ENCODE measurements at places on chromosomes 3 and 15. TPM values are rescaled to one million over a fixed set of nuclear protein-coding genes. Genes with fewer than 3 reads are reported as not detected.

- no peak for DNase-seq
Observed at GRCh38 chr3:2727101-2727500, 383.1 kb downstream of the IL5RA start.

- no peak for DNase-seq
Observed at GRCh38 chr3:184733181-184733580, 21.3 kb upstream of the MAGEF1 start.

DNA sequence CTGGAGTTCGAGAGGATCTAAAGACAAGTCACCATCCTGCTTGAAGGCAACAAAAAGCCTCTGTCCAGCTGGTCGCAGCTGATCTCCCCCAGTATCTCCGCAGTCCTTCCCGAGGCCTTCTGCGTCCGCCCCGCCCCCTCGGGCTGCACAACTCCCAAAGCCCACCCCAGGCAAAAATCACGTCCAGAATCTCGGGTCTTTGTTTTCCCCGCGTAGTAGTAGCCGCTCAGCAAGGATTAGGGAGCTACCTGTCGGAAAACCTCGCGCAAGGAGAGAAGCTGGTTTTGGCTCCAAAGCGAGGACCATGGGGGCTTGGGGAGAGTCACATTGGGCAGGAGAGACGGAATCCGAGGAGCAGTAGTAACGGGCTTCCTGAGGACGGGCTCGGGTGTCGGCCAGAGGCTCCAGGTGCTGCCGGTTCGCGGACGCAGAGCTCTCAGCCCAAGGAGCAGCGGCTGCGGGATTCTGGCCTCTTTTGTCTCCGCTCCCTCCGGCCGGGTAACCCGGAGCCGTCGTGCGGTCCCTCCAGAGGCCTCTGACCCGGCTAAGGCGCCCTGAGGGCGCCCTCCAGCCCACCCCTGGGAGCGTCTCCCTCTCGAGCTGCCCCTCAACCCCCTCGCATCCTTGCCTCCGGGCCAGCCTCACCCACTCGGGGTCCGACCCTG, 401 bp downstream of the ZSCAN29 start:
- DNase-seq = no peak

GRCh38 chr3:107855710-107856109, 235.1 kb downstream of the CD47 start:
- no peak for DNase-seq

Gene CDCP1
- total RNA-seq = 0.53 TPM

DNA sequence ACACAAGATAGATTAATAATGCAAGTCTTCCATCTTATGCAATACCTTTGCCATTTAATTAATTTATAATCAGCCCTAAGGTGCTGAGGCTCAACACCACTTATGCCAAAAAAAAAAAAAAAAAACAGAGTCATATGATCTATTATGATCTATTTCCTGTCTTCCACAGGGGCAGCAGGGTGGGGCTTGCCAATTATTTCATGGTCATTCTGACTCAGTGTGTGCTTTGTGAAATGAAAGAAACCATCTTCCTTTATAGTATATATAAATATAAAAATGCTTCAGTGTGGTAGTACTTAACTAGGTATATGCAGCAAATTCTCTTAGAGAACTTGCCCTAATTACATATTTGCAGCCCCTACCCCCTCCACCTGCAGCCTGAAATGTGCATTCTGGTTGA, 7.2 kb upstream of the RARB start:
- no peak for DNase-seq

- DNase-seq = no peak
Observed at GRCh38 chr15:60760646-60761504, 281.9 kb upstream of the ICE2 start.

Gene EPHA6
- not detected for total RNA-seq

Gene FRMD4B
- total RNA-seq = 12.8 TPM

- no peak for DNase-seq
Observed at GRCh38 chr3:55876560-55876959, 389.5 kb upstream of the WNT5A start.

DNA sequence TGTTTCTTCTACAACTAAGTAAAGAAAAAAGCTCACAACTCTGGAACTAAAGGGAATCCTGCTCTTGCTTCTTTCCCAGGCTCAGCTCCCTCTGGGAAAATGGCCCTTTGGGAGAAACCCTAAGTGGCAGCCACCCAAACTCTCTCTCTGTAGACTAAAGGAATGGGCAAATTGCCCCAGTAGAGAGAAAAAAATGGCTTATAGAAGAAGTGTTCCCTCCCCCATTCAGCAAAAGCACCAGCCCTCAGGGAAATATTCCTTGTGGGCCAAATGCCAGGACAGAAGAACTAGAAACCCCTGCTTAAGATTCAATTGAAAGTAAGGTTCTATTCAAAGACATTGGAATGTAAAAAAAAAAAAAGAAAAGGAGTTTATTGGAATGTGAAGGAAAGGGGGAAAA, 603.7 kb upstream of the ALCAM start:
- DNase-seq = no peak

GRCh38 chr3:14537590-14538450, 2.3 kb downstream of the GRIP2 start:
- no peak for DNase-seq

- no peak for DNase-seq
Observed at GRCh38 chr3:34886443-34886842, 752.9 kb upstream of the ARPP21 start.

Gene HRG
- 324 TPM for total RNA-seq

GRCh38 chr3:106399761-106400160, 530.9 kb upstream of the CBLB start:
- no peak for DNase-seq

Gene COL6A6
- 0.03 TPM for total RNA-seq

Gene CAMK1
- 24.6 TPM for total RNA-seq

Gene SLC28A1
- 64.6 TPM for total RNA-seq

DNA sequence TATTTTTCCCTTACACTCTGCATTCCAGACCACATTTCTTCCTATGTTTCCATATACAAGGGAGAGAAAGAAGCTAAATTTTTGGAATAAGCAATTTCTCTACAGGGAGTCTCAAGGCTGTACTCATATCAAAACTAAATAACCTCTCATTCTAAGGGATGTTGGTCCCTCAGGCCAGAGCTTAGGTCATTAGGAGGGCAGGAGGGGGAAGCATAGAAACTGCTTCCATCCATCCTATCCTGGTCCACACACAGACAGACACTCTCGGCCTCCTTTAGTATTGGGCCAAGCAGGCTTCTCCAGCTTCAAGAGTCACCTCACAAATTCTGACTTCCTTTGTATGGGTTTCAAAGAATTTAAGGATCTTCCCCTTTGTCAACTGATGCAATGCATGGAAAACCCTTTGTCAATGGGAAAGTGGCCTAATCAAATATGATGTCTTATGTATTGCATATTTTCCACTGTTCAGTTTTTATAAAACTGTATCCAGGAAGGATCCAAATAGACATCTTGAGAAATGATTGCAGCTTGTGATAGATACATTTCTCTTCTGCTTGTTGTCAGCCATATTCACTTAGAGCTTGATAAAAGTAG, 140.7 kb upstream of the RARB start:
- DNase-seq = no peak

Gene MST1
- 838 TPM for total RNA-seq

GRCh38 chr3:46440531-46441294, 24.0 kb downstream of the LTF start:
- DNase-seq = no peak

GRCh38 chr15:36497901-36498300, 81.5 kb upstream of the CDIN1 start:
- no peak for DNase-seq

- DNase-seq = peak; percentile 11
Observed at GRCh38 chr3:10721101-10721500, 94.9 kb upstream of the SLC6A11 start.

DNA sequence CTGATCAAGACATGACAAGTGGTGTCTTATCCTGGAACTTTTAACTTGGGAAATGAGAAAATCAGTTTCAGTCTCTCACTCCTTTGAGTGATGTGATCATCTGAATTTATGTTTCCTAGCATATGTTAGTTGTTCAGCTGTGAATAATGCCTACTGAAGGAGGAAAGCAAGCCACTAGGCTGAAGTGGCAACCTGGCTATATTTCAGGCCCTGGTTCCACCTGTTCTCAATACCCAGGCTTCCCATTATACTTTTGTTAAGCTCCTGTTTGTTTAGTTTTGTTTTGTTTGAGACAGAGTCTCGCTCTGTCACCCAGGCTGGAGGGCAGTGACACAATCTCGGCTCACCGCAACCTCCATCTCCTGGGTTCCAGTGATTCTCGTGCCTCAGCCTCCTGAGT, 243.8 kb downstream of the ALCAM start:
- DNase-seq = no peak

Gene SLC22A14
- not detected for total RNA-seq

Gene RFTN1
- 20.9 TPM for total RNA-seq

DNA sequence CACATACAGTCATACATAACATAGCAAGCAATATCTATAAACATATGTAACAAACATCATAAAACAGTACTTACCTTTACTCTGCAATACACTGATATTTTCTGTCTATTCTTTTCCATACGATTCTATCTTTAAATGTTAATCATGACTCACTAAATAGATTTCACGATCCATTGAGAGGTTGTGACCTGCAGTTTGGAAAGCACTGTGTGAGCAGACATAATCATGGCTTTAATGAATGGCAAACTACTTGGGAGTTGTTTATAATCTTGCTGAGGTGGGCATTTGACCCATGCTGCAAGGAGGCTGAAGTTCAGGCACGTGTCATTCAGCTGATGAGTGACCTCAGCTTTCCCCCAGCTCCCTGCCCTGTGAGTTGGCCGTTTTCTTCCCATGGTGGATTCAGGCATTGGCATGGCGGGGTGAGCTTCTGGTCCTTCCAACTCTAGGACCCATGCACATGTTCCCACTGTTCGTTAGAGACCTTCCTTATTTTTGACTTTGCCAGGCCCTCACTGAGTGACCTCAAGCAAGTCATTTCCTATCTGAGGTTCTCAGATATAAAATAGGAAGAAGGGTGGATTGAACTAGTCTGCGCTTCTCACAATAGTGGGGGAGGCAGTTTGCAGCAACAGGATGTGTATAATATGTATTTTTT, 41.7 kb downstream of the PAQR5 start:
- DNase-seq = no peak

GRCh38 chr15:90049666-90050604, 48.8 kb downstream of the ZNF710 start:
- DNase-seq = no peak

DNA sequence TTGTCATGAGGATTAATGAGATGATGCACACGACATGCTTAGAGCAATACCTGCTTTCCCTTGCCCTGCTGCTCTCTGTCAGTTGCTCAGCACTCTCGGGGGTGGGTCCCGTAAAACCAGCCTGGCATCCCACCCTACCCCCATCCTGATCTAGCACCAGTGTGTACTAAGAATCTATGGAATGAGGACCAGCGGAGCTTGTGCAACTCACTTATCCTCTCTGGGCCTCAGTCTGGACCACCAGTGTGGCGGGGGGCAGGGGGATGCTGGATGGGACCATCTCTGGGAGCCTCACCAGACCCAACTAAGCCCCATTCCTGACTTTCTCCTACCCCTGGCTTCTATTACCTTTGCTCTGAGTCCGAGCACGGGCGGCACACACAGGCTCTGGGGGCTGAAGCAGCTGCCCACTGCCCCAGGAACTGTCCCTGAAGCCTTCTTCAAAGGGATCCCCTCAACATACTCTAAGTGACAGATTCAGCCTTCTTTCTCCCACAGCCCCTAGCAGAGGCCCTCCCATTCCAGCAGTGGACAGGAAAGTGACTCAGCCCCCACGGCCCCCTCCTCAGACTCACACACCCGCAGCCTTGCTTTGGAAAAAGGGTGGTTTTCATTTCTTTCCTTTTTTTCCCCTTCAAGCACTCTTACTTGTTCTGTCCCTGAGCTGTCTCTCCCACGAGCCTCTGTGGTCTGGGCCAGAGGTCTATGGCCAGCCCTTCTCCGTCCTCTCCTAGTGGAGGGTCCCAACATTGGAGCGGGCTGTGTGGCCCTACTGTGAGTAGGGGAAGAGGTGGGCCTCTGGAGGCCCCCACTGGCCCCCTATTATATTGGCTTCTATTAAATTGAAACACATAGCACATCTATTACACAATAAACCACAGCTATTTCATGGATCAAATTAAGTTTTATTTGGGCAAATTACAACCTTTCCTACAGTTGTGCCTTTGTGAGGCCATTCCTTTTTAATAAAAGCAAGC, 100.3 kb downstream of the SMAD6 start:
- no peak for DNase-seq

Gene VIPR1
- total RNA-seq = 27.0 TPM

DNA sequence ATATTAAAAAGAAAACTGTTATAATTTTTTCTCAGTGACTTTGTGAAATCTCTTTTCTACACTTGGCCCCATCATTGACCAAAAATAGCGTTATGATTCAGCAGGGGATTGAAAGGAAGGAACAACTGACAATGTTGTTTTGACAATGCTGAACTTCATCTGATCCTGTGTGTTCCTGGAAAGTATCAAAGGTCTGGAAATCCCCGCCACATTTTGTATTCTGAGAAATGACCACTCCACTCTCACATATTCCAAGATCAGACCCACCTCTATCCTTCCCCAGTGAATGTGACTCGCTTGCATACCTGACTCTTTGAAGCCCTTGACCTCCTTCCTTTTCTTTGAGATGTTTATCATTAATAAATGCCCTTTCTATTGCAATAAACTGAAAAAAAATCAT, 9.7 kb upstream of the RIOX2 start:
- DNase-seq = no peak

Gene ACAN
- not detected for total RNA-seq

Gene SPG21
- total RNA-seq = 35.7 TPM

- no peak for DNase-seq
Observed at GRCh38 chr3:171860830-171861535, 17.8 kb downstream of the TMEM212 start.

GRCh38 chr15:39788108-39788507, 5.5 kb upstream of the FSIP1 start:
- no peak for DNase-seq

- DNase-seq = no peak
Observed at GRCh38 chr3:31884251-31884650, 96.8 kb downstream of the OSBPL10 start.

Gene ZBBX
- total RNA-seq = not detected

DNA sequence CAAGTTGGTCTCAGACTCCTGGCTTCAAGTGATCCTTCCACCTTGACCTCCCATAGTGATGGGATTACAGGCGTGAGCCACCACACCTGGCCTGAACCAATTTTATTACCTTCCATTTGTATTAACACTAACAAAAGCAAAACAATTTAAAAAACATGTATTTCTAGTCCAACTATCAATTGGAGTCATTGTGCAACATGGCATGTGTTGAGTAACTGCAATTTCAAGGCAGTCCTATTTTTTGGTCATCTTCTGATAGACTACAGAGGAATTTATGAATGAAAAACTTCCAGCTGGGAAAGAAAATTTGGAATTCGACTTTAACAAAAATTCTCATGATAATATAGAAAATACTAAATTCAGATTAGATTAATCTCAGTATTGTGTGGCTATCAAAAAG, 16.8 kb downstream of the SPTSSB start:
- DNase-seq = no peak

DNA sequence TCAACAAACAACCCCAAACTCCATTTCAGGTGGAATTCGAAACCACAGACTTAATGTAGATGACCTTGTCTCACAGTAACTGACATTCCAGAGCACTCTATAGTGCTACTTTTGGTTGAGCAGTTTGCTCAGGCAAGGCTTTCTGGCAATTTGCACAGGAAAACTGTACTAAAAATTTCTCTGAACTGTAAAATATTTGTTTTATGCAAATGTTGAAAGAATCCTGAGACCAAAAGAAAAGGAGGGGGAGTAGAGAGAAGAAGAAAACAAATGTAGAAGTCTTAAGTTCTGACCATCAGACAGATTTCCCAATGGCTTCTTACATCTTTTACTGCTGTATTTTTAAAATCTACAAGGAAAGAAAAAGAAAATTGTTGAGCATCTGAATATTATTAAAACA, 53.5 kb downstream of the DTWD1 start:
- no peak for DNase-seq

Measured in left lobe of liver (tissue), 2 donors.